T-helper 22 cell (primary cell): ENCODE measurements at places on chromosomes 11 and 22.

DNA sequence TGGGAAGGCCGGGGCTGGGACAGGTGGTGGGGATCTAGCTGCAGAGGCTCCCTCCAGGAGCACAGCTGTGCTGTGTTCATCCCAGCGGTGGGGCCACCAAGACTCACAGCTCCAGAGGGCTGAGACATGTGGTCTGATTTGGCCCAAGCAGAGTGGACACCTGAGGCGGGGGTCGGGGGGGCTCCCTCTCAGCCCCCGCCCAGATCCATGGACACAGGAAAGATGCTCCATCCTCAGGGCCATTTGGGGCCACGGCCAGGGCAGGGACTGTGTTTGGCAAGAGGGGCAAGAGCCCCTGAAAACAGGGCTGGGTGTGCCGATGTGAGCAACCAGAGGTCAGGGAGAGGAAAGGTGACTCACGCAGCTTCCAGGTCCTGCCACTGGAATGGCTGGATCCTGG, 219.4 kb downstream of the BRD1 start:
- no peak for DNase-seq

DNA sequence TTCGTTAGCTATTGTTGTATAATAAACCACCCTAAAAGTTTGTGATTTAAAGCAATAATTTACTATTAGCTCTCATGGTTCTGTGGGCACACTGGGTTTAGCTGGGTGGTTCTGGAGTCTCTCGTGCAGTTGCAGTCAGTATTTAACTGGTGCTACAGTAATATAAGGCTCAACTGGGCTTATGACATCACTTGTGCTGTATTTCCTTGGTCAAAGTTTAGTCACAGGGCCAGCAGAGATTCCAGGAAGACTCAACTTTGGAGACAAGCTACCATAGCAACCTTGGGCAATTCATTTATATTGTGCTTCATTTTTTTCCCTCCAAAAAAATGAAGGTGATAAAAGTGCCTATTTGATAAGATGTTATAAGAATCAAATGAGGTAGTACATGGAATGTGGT, 204.2 kb upstream of the GUCY1A2 start:
- DNase-seq, result no peak

DNA sequence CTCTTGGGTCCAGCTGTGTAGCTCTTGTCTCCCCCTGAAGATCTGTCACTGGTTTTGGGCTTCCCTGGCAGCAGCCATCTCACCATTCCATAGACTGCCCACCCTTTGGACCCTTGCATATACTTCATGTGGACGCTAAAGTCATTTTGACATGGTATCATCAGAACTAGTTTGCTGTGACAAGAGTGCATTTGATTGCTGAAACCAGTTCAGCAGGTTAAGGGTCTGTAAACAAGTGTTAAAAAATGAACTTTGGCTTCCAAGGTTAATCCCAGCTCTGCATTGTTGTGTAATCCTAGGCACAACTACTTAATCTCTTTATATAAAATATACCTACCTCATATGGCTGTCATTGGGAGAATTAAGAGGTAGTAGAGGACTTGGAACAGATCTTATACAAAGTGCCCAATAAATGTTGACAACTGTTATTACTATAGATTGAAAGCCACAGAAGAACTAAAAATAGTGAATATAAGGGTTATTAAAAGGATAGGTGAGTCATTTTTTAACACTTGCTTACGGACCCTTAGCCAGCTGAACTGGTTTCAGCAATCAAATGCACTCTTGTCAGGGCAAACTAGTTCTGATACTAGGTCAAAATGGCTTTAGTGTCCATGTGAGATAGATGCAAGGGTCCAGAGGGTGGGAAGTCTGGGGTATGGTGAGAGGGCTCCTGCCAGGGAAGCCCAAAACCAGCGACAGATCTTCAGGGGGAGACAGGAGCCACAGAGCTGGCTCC, 29.4 kb downstream of the CCDC90B start:
- no peak for DNase-seq

- DNase-seq, result no peak
These were observed 26.8 kb downstream of the ADM start for GRCh38 chr11:10331548-10332289.

DNA sequence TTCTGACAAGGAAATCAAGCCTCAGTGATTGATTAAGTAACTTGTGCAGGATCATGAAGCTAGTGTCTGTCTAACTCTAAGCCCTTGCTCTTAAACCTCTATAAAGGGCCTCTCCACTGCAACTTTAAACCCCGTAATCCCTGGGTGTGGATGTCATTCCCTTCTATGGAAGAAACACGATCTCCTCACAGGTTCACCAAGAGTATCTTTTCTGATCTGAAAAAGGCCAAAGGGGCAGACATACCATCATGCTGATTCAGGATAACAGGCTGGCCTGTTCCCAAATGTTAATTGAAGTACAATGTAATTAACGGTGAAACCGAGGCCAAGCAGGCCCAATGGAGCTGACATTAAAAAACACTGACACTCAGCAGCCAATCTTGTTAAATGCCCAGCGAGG, 17.1 kb downstream of the TTC12 start:
- DNase-seq, result no peak
